Left forelimb (tissue), 1 donor: ENCODE measurements at places on chromosomes 6 and 20.

DNA sequence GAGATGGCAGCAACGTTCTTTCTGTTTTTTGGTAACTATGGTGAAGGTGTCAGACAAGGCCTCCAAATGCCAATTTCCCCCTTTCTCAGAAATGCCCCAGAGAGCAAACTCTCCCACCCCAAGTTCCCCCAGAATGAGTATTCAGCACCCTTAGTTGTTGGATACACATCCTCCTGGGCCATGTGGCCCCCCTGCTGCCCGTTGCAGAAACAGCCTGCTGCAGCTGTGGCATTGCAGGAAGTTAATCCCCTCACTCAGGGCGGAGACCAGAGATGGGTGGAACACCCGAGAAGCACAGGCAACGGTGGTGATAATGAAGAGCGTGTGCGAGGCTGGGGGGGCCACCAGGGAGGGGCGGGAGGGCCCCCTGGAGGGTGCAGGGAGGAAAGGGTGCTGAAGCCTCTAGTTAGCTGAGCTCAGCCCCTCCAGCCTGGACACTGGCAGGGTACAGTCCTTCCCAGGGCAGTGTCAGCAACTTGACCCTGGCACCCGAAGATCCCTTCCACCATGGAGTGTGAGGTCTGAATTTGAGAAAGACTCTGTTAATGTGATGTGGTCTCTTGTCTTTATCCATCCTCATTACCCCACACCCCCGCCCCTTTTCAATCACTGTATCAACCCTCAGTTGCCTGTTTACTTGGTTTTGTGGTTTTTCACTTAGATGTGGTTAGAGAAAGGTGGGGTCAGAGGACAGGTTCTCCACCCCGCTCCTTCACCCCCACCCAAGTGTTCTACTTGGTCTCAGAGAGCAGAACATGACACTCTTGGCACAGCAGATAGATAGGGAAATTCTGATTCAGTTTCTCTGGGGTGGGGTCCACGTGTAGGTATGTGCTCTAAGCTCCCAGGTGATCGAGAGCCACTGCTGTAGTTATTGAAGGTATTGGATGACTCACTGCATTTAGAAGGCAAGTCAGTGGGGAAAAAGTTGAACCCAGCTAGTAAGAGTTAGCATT, 208.8 kb upstream of the SUPT3H start:
- DNase-seq, result no peak

DNA sequence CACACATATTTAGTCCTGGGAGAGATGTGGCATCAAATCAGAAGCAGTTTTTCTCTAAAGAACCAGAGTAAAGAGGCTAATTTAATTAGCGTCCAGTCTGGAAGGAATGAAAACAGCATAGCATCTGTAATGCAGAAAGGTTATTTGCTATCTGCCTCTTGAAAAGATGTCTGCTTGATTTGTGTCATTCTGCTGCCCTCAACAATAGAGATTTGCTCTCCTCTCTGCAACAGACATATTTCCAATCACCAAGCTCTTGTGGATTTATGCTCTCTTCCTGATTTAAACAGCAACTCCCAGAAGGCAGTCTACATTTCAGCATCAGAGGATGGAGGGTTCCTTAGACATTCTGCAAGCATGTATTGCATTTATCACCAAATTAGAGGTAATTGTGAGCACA, 53.5 kb upstream of the AKAP12 start:
- DNase-seq, result no peak

DNA sequence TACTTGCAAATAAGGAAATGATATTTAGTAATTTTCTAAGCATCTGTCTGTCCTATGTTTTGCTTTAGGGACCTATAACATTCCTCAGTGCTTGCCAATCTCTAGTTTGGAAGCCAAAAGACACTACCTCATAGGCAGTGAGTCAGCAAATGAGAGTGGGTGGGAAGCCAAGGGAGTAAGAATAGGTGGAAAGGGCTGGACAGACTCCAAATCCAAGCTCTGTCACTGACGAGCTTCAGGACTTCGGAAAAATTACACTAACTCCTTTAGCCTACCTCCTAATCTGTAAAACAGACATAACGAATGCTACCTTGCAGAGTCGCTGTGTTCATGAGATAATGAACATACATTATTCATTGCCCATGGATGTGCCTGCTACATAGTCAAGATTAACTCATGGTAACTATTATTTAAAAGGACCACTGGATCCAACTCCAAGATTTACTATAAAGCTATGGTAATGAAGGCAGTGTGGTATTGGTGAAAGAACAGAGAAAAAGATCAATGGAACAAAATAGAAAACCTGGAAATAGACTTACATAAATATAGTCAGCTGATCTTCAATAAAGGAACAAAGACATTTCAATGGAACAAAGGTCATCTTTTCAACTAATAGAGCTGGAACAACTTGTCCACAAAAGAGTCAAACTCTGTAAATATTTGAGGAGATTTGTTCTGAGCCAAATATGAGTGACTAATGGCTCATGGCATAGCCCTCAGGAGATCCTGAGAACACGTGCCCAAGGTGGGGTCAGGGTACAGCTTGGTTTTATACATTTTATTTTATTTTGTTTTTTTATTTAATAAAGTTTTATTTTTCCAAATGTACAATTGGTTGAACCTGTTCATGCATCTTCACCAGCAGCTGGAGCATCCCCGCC, 64.1 kb downstream of the FAM50B start:
- DNase-seq, result no peak

DNA sequence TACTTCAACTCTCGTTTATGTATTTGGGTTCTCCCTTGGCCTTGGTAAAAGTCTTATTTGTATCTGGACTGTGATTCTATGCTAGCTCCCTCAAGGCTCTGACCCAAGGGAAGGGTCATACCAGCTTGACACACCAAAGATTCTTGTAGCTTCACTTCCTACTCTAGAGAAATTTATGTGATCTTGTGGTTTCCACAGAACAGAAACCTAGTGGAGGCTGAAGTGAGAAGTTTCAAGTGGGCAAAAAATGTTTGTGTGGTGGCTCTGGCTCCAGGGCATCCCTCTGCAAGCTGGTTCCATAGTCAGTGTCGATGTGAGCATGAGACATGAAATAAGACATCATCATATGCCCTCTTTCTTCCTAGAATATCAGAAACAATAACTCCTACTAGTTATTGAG, 48.1 kb upstream of the TNFRSF21 start:
- DNase-seq, result no peak

- DNase-seq, result no peak
Observed at GRCh38 chr6:10852361-10852960, 14.1 kb upstream of the MAK start.

DNA sequence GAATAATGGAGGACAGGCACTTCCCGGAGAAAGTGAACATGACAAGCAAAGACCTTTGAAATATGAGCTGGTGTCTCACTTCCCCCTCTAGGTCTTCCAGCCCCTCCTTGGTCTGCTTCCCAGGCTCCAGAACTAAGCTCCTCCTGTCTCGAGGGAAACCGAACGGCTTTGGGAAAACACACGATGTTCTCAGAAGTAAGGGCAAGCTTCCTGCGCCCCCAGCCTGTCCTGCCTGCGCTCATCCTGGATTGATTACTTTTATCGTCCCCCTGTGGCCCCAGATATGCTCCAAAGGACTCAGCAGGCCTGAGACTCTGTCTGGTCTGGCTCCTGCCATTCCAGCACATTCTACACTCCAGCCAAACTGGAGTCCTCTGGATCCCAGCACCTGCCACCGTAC, 83.4 kb downstream of the ZNF217 start:
- no peak for DNase-seq

- no peak for DNase-seq
Observed at GRCh38 chr6:166076625-166077024, 91.0 kb downstream of the TBXT start.

- DNase-seq, result no peak
Observed at GRCh38 chr6:119848696-119849095, 499.1 kb upstream of the MAN1A1 start.

DNA sequence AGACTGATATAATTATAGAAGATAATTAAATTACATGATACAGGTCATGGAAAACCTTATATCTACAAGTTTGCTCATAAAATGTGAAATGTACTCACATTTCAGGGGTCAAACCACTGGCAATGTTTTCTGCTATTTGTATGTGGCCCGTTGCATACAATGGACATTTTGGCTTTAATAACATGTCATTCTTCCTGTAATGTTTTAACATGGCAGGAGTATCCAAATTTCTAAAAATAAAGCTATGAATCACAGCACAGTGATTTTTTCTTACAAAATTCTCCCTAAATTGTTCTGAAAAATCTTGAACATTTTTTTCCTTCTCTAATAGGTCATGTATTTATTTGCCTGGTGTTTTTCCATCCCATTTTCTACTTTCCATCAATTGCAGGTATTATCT, 305.7 kb downstream of the SMOC2 start:
- no peak for DNase-seq

DNA sequence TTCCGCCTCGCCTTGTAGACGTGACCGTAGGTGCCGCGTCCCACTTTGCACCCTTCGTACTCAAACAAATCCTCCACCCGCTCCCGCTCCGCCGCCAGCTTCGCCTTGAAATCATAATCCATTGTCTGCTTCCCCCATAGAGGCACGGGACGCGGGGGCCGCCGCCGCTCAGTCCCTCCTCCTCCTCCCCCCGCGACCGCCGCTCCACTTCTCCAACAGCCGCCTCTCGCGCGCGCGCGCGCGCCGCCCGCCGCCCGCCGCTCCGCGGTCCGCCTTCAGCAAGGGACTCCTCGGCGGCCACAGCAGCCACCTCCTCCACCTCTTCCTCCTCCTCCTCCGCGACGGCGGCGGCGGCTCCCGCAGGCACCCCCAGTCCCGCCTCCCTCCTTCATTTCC, 256 bp downstream of the CDK19 start:
- no peak for DNase-seq

DNA sequence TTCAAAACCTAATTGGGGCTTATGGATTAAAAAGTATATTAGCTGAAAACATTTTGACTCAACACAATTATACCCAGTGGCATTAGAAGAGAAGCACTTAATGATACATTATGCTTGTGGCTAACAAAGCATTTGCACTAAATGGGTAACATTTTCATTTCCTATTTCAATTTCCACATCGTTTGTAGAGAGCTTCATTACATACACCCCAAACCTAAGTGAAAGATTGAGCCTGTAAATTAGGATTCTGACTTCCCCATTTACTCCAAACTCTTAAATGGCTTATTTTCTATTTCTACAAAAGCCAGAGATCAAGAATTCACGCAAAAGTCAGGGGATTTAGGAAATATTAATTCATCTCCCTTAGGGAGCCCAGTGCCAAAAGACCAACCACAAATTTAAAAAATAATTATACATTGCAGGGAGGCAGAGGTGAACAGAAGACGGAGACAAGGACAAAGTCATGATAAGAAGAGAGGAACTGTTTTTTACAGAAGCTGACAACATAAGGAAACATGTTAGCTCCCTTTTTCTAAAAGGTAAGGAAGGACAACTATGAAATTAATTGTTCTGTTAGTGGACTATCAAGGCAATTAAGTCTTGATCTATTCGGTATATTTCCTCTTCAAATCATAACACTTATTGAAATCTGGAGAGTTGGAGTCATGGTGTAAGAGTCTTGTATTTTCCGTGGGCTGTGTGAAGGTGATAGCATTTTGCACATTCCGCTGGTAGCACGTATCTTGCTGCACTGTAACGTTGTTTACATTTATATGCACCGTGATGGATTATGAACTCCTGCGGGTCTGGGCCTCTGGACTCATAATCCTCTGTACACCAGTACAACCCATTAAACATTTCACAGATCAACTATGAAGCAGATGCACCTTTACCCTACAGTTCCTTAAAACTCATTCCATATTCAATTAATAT, 24.8 kb upstream of the EZR start:
- DNase-seq, result no peak

GRCh38 chr20:58260006-58260405, 31.6 kb upstream of the ANKRD60 start:
- no peak for DNase-seq

DNA sequence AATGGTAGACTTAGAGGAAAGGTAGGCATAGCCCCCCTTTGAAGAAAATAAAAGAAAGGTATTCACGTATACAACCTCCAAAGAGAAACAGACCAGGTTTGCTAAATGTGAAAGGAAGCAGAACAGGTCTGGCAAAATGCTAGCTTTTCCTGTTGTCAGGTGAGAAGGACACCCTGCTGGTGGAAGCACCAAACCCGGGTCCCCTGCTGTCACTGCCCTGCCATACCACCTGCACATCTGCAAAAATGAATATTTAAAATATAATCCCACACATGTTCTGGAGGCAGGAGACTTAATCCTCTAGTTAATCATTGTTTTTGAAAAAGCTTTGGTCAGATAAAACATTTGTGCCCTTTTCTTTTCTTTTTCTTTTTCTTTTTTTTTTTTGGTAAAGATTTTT, 48.9 kb upstream of the OLIG3 start:
- DNase-seq, result no peak

DNA sequence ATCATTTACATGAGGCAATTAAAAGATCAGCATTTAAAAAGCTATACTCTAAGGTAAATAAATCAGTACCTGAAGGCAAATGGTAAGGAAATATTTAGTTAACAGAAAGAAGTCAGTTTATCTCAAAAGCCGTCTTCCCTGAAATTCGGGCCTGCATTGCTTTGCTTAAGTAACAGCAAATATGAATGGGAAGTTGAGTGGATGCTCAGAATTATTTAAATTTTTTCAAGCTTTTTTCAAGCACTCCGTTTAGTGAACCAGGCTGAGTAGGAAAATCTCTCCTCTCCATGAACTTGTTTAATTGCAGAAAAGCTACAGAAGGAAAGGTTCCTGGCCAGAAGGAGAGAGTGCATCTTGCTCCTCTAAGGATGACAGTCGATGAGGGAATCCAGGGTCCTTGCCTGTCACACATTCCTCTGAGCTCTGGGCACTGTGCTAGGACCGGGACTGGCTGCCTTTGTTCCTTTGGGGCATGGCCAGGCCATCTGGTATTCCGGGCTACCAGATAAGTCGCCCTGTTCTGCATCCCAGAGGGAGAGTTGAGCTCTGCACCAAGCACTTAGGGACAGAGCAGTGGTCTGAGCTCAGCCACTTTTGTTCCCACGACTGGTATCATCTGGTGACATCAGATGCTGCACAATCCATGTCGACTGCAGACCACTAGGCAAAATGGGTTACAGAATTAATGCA, 77.6 kb downstream of the RIN2 start:
- DNase-seq, result no peak

- no peak for DNase-seq
Observed at GRCh38 chr20:53961527-53961926, 108.9 kb downstream of the BCAS1 start.

DNA sequence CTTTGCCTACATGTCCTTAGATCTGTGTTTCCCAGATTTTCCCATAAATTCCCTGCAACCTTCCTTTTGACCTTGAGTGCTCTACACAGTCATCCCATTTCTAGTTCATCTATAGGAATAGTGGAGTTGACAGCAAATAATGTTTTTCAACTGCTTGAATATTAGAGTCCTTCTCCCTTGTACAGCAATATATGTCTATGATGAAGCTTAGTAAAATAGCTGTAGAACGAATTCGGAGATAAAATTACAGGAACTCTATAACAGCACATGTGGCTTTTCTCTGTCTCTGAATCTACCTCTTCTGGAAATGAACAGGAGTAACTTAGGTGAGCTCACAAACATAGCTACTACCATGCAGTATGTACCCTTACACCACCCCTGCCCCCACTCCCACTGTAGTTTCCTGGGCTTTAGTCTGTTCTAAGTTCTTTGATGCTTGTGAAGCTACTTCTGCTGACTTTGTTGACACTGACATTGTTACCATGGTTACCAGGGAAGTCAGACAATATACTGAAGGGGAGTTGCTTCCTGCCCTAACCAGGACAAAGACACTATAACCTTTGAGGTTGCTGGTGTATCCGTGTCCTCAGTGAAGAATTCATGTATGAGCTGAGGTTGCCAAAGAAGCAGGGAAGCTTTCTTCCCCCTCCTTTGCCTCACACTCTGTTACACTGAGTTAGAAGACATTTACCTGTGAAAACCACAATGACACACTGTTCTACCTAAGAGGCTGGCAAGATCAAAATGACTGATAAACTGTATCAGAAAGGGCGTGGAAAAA, 35.8 kb upstream of the SHLD1 start:
- DNase-seq, result no peak
